ENCODE measurements at places on chromosomes 2 and 18. TPM values are rescaled to one million over a fixed set of nuclear protein-coding genes. Genes with fewer than 3 reads are reported as not detected.

DNA sequence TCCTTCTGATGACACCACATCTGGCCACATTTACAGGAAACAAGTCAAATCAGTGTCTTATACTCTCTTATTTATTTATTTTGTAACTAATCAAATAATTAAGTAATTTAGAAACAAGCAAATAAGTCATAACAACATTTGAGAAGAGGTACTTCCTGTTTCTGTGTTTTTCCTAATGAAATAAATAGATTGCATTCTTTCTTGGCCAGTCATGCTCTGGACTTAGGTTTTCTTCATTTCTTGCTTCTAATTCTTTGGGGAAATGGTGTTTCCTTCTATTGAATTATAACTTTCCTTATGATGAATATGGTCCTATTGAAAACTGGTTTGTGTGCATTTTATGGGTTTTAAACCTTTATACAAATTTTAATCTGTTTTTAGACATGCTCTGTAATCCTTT, 546.4 kb downstream of the LRRTM4 start:
- no peak overlapping the region for H3K4me3 ChIP-seq
- no peak overlapping the region for H3K27ac ChIP-seq
- no peaks in the 10 kb centered on the region for H3K36me3 ChIP-seq
- no peaks in the 10 kb centered on the region for H3K27me3 ChIP-seq
- H3K4me1 ChIP-seq, result no peaks in the 10 kb centered on the region

The NEMP2 gene
- 11.7 TPM for total RNA-seq

The CYRIA gene
- total RNA-seq, result 0.65 TPM

GRCh38 chr2:99537910-99538485, 48.2 kb upstream of the REV1 start:
- DNase-seq, result no peak
- no peaks in the 10 kb centered on the region for H3K4me1 ChIP-seq
- peaks cover 16% of the 10 kb centered on the region for H3K27me3 ChIP-seq
- no peak overlapping the region for H3K4me3 ChIP-seq

DNA sequence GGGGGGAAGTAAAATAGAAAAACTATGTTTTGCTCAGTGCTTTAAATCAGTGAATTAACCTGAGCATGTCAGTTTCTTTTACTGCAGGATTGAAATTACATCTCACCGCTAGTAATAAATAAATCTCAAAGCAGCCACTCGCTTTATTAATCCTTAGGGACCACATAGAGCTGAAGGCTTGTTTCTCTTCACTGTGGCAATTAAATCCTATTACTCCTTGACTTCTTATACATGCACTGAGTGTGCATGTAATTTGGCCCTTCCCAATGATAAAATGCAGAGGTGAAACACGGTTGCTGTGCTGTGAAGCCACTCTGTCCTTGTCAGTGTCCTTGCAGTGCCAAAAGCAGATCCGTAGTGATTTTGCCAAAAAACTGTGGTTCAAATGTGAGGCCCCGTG, 77.1 kb upstream of the RBM44 start:
- no peak overlapping the region for H3K27ac ChIP-seq
- H3K4me1 ChIP-seq, result peaks cover 44% of the 10 kb centered on the region
- H3K36me3 ChIP-seq, result peaks cover 32% of the 10 kb centered on the region
- DNase-seq, result no peak
- H3K4me3 ChIP-seq, result no peak overlapping the region

The ABCB11 gene
- total RNA-seq, result not detected

DNA sequence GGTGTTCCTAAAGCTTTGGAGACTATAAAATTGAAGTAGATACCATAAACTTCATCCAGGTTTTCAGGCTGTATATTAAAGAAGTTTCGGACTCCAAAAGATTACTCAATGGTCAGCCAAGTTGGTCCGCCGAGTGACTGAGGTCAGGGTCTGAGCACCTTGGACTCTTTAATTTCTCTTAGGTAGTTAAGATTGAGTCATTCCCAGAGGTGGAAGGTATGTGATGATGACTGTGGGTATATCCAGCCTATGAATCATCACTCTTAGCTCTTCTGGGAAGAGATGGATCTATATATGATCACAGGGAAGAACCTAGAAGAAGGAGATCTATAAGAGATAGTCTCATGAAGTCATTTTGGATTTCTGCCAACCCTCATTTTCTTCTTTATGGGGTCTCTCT, 3.3 kb downstream of the ITGA6 start:
- peaks cover 13% of the 10 kb centered on the region for H3K36me3 ChIP-seq
- H3K4me3 ChIP-seq, result no peak overlapping the region
- H3K4me1 ChIP-seq, result peaks cover 74% of the 10 kb centered on the region
- no peak overlapping the region for H3K27ac ChIP-seq
- no peak for DNase-seq

The EPB41L5 gene
- 1.2 TPM for total RNA-seq

DNA sequence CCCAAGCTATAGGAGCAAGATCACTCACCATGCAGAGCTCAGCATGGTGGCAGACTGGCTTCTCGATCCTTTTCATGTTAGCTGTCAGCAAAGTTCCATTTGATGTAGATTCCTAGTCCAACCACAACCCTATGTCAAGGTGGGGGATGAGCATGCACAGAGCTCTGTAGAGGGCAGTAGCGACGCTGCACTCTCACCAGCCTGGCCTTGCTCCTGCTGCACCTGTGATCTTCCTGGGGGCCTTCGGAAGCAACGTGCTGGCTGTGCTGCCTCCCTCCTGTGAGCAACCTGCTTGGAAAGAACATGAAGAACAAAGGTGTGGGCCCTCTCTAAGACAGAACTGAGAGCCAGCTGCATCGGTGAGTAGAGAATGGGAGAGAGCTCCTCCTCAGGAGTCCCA, 479.4 kb upstream of the MYT1L start:
- no peak overlapping the region for H3K27ac ChIP-seq
- H3K4me3 ChIP-seq, result no peak overlapping the region
- no peaks in the 10 kb centered on the region for H3K4me1 ChIP-seq

The UGT1A6 gene
- total RNA-seq, result not detected

DNA sequence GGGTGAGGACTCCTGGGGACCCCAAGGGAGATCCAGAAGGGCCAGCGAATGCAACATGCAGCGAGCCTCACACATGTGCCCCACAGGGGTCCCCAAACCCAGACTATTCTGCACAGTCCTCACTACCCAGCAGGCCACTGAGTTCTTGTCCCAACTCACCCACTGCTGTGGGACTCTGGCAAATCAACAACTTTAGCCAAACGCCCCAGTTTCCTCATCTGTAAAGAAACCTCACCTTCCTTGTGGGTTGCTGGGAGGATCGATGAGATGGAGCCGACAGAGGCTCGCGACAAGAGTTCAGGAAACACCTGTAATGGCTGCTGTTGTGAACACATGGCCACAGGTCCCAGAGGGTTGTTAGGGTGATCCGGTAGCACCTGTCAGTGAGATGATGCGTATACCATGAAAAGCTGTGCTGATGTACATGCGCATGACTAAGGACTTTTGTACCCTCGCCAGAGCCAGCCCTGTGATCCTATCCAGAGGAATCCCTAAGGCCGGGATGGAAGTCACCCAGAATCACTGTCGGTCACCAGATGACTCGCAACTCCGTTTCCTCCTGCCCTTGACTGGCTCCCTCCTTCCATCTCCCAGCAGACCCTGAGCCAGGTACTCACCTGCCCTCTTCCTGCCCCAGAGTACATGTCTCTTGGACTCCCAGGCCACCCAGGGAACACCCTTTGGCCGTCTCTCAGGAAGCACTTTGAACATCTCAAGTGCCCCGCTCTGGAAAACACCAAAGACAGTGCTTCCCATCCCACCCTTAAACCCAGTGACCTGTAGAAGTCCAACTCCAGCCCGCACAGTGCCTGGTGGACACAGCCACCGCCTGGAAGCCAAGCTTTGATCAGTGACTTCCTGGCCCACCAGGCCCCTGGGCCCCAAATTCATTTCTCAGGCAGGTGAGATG, 103.3 kb upstream of the ID2 start:
- no peak overlapping the region for H3K4me3 ChIP-seq
- H3K27ac ChIP-seq, result no peak overlapping the region
- H3K4me1 ChIP-seq, result peaks cover 50% of the 10 kb centered on the region
- H3K27me3 ChIP-seq, result peaks cover 3% of the 10 kb centered on the region
- no peak for DNase-seq
- no peaks in the 10 kb centered on the region for H3K36me3 ChIP-seq

DNA sequence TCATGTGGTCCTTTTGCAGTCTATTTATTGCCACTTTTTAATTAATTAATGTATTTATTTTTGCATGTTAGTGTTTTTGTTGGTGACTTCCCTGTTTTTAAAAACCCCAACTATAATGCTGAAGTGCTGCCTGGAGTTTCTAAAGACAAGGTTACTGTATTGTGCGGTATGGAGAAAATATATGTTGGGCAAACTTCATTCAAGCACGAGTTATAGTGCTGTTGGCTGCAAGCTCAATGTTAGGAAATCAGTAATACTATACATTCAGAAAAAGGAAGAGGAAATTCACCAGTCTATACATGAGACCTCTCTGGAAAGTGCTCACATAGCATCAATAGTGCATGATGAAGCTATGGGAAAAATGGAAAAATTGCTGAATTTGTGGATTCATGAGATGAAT, 15.4 kb upstream of the RBMS1 start:
- no peak for DNase-seq
- peaks cover 35% of the 10 kb centered on the region for H3K4me1 ChIP-seq
- H3K4me3 ChIP-seq, result no peak overlapping the region
- H3K27ac ChIP-seq, result no peak overlapping the region

Data from activated T-helper 1 cell treated with anti-CD3 and anti-CD28 coated beads, Interleukin-12 subunit alpha, Interleukin-12 subunit beta, Interleukin-2, Interleukin-4 antibody, amounts not matched to agents 30 ng/mL and 10 ng/mL and 1 ng/mL, durations not matched to agents 14 hours and 24 hours and 36 hours (primary cell).